ENCODE measurements at places on chromosomes 5 and 9. TPM values are rescaled to one million over a fixed set of nuclear protein-coding genes. Genes with fewer than 3 reads are reported as not detected.

The CHSY3 gene
- total RNA-seq: not detected

The CARTPT gene
- not detected for total RNA-seq

The NR4A3 gene
- total RNA-seq: 0.46 TPM

The ANGPTL2 gene
- not detected for total RNA-seq

The MPDZ gene
- total RNA-seq: not detected

The CSF2 gene
- not detected for total RNA-seq

The PCDHA1 gene
- not detected for total RNA-seq

The PCDHGA4 gene
- 1.8 TPM for total RNA-seq

The SH3RF2 gene
- not detected for total RNA-seq
